ENCODE measurements at places on chromosomes 3 and 15.

- DNase-seq: no peak
These were observed 34.0 kb downstream of the SENP7 start for GRCh38 chr3:101478980-101479379.

DNA sequence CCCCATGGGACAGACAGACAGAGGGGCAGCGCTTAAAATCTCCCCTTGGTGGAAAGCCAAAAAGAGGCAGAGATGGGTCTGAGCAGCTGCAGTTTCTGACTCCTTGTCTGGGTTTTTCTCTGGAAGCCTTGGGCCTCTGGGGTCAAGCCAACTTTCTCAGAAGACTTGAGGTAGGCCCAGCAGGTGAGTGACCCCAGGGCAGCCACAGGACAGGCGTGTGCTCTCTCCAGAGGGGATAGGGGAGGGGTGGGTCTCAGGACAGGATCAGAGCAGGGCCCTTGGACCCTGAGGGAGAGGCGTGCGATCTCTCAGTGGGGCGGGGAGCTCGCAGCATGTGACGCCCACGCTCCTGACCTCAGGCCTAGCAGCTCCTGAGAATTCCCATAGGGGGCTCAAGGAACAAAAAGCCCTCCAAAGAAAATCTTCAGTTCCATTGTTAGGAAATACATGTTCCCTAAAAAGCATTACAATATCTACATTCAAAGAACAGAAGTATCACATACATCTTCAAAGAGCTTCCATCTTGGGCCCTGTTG lies 34.6 kb upstream of the DUSP7 start:
- DNase-seq: no peak

DNA sequence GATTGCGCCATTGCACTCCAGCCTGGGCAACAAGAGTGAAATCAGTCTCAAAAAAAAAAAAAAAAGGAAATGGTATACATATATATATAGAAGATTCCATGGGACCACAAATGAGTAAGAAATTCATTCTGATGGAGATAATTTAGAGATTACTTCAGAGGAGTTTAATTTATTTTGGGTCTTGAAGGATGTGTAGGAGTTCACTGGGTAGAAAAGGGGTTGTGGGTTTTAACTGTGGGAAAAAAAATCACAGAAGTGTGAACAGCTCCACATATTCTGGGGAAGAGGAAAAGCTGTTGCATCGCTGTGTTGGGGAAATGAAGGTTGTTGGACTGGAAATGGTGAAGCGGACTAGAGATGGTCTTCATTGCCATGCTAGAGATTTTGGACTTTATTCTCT lies 4.1 kb upstream of the ICE2 start:
- DNase-seq: no peak

GRCh38 chr15:66592505-66593218 lies 26.9 kb upstream of the LCTL start:
- DNase-seq: no peak

- no peak for DNase-seq
These were observed 108.8 kb upstream of the ATP2B2 start for GRCh38 chr3:10614168-10614567.

GRCh38 chr3:99549220-99549619 lies 89.2 kb upstream of the COL8A1 start:
- no peak for DNase-seq

DNA sequence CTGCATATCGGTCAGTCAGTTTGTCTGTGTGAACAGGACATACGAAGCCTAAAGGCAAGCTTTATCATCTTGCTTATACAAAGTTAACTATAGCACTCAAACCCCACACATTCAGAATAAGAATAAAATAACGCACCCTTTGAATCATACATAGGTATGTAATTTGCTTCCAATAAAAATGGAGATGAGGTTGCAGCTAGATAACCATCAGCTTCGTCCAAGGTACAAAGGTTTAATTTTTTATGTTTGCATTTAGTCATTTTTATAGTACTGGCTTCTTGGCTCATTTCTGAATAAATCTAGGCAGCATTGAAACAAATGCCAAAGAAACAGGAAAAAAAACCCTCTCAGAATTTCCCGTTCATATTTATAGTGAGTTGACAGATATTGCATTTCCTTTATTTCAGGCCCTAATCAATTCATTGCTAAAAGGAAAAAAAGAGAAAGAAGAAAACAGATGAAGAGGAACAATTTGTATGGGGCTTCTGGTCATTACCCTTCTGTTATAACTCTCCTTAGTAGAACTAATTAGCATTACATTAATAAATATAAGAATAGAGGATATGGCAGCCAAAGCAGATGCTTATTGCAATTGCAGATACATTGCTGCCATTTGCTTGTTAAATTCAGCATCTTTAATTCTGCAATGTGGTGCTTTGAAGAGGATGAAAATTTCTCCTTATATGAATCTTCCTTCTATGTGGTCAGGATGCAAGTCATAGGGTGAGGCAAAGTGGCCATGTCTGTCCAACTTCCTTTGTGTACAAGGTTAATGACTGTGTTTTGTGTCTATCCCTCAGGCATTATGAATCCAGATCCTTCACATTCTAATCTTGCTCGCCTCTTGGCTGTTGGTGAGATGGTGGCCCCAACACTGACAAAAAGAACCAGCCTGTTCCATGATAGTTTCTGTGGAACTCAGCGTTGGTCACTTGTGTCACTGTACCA lies 550.0 kb downstream of the AGBL1 start:
- no peak for DNase-seq

DNA sequence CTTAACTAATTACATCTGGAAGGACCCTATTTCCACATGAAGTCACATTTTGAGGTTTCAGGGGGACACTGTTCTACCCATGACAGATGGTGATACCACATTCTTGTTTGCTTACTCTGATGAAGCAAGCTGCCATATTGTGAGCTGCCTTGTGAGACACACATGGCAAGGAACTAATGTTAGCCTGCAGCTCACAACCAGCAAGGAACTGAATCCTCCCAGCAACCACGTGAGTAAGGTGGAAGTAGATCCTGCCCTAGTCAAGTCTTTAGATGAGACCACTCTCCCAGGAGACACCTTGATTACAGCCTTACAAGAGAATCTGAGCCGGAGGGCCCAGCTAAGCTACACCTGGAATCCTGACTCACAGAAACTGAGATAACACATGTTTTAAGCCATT lies 160.1 kb downstream of the PDE8A start:
- no peak for DNase-seq
